Aorta (tissue), 5 donors: ENCODE measurements at places on chromosomes 11 and 22. TPM values are rescaled to one million over a fixed set of nuclear protein-coding genes. Genes with fewer than 3 reads are reported as not detected.

GRCh38 chr11:83282084-83282716 lies 4.0 kb downstream of the CCDC90B start:
- DNase-seq: no peak

IGLL1 gene
- not detected for total RNA-seq

CTSW gene
- 1.8 TPM for total RNA-seq

- peak; percentile 58 for DNase-seq
Measured at GRCh38 chr11:6418557-6419008, 311 bp downstream of the APBB1 start.

- no peak for DNase-seq
Measured at GRCh38 chr11:117696540-117696939, 100.5 kb downstream of the DSCAML1 start.

DNA sequence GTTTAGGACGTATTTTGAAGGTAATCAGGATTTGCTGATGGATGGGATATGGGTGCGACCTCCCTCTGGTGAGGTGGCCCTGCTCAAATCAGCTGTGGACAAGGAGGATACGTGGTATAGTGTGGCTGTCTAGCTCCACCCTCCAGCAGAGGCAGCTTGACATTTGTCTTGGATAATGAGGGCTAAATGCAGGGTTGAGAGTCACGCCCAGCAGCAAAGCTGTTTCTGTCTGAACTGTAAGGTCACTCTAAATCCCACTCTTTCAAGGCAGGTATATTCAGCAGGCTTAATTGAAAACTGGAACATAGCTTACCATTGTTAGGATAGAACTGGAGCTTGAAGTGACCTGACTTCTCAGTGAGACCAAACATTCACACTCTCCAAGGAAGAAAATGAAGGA lies 98.7 kb downstream of the SWAP70 start:
- no peak for DNase-seq

SOX6 gene
- total RNA-seq: 11.8 TPM

GRCh38 chr11:79375818-79376550 lies 64.8 kb downstream of the TENM4 start:
- DNase-seq: no peak

GRCh38 chr11:2700415-2701211 lies 819 bp upstream of the KCNQ1OT1 start:
- peak; percentile 82 for DNase-seq

DNA sequence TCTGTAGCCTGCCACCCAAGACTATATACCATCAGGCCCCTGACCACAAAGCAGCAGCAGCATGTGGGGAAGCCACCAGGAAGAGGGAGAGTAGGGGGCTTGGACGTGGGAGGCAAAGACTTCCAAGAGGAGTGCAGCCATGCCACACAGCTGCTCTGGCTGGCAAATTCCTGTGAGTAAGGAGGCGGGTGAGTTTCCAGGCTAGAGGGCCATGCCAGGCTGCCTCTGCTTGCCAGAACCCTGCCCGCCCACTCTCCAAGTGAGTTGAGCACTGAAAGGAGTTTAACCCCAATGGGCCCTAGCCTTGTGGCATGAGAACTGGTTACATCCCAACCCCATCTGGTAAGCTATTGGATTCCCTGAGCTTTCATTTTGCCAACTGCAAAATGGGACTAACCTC lies 4.7 kb upstream of the DGAT2 start:
- no peak for DNase-seq

DNA sequence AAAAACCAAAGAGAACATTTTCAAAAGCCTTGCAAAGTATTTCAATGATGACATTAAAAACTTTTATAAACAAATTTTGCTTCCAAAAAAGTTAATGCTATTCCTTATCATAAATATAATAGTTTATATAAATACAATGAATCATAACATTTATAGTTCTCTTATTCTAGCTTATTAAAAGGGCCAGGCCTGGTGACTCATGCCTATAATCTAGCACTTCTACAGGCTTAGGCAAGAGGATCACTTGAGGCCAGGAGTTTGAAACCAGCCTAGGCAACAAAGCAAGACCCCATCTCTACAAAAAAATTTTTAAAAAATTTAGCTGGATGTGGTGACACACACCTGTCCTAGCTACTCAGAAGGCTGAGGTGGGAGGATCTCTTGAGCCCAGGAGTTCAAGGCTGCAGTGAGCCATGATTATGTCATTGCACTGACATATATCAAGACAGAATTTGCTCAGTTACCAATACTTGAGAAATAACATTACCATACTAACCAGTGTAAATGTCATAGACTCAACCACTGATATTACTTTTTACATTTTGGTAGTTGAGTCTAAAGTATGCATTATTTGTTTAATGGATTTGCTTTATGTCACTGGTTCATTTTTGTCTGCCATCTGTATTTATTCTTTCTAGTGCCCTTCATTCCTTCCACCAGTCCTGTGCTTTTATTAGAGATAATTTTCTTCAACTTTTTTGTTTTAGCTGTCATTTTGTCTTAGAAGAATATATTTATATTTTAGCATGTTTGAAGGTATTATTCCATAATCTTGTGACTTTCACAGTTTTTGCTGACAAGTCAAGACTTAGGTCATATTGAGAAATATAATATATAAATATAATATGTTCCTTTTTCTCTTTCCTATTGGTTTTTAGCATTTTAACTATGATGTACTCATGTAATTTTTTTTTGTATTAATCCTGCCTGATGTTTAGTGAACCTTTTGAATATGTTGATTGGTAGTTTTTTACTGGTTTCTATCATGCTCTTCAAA lies 56.2 kb downstream of the CYP2R1 start:
- no peak for DNase-seq

MRE11 gene
- 16.0 TPM for total RNA-seq

WNT11 gene
- total RNA-seq: 7.4 TPM

- no peak for DNase-seq
Measured at GRCh38 chr22:50004918-50005317, 7.6 kb downstream of the IL17REL start.

DNA sequence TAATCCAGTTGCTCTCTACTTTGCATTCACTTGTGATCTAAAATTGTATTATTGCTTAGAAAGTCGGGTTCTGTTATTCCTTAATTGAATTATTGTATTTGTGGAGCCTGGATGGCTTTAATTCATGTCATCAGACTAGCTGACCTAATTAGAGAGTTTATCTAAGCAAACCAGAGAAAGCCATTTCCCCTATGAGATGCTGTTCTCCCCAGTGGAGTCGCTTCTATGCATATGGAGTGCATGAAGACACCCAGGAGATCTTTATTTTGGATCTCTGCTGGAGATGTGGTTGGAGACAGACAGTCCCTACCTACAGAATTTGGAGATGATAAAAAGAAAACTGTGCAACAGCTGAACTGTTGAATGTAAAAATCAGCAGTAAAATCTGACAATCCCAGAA lies 45.2 kb upstream of the MYO18B start:
- DNase-seq: no peak

RBMXL2 gene
- total RNA-seq: not detected

GRCh38 chr22:29032014-29032475 lies 29.6 kb downstream of the C22orf31 start:
- DNase-seq: no peak

- no peak for DNase-seq
Measured at GRCh38 chr22:26174280-26174679, 5.0 kb downstream of the SEZ6L start.

OR52H1 gene
- 0.78 TPM for total RNA-seq

- DNase-seq: no peak
Measured at GRCh38 chr11:101061606-101062005, 68.0 kb downstream of the PGR start.

GRCh38 chr11:1888347-1888753 lies 3.3 kb downstream of the PRR33 start:
- no peak for DNase-seq

APOBEC3A gene
- total RNA-seq: 1.4 TPM

GRCh38 chr11:63945477-63946163 lies 6.8 kb downstream of the NAA40 start:
- peak; percentile 90 for DNase-seq

GAS2L1 gene
- total RNA-seq: 21.0 TPM

B4GALNT4 gene
- 3.2 TPM for total RNA-seq

CFAP300 gene
- 3.2 TPM for total RNA-seq

- DNase-seq: no peak
Measured at GRCh38 chr11:85475660-85476517, 151.3 kb downstream of the DLG2 start.

- no peak for DNase-seq
Measured at GRCh38 chr11:83845797-83846196, 559.6 kb upstream of the CCDC90B start.

SIPA1 gene
- 67.0 TPM for total RNA-seq

IRAG1 gene
- 189 TPM for total RNA-seq

- peak; percentile 84 for DNase-seq
Measured at GRCh38 chr22:45317551-45318167, 7.9 kb downstream of the FAM118A start.

TRIM51 gene
- not detected for total RNA-seq

VPREB1 gene
- not detected for total RNA-seq

PHF21B gene
- 1.8 TPM for total RNA-seq

GRCh38 chr11:65927904-65928397 lies 8.7 kb downstream of the DRAP1 start:
- DNase-seq: no peak

NEFH gene
- 0.36 TPM for total RNA-seq

DNA sequence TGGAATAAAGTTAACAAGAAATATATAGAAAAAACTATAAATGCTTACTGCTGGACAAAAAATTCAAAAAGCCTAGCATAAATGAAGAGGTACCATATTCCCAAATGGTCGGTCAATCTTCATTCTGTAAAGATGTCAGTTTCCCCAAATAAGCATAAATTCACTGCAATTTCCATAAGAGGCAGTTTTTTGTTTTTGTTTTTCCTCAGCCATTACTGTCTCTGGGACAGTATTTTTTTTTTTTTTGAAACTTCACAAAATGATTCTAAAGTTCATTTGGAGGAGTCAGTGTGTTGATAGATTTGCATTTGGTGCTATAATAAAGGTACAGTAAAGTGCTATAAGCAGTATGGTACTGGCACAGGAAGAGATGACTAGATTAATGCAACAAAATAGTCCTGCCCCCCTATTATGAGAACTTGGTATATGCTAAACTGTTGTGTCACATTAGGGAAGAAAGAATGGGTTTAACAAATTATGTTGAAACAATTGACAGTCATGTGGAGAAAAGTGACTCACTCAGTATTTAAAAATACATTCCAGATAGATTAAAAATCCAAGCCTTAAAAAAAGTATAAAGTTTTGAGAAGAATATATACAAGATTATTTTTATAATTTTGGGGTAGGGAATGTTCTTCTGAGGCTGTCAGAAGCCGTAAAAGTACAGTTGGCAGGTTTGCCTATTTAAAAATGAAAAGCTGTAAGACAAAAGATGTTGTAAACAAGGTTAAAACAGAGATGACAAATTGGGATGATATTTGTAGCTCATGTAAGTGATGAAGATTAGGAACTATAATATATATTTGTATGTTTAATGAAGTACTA lies 2.6 kb upstream of the FTH1 start:
- no peak for DNase-seq

DNA sequence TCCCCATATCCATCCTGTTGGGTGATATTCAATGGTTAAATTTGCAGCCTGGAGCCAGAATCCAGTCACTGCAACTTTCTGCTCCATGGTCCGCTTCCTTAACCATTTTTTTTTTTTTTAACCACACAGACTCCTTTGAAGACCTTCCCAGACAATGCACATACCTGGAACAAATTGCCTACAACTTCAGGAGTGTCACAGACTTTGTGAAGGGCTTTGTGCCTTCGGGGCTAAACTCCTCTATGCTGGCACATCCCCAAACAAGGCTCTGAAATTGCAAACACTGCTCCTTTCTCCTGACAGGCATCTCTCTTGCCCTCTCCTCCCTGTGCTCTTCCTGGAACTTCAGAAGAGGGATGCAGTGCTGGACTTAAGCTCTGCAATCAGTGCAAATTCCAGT lies 40.6 kb downstream of the TENM4 start:
- no peak for DNase-seq

DNA sequence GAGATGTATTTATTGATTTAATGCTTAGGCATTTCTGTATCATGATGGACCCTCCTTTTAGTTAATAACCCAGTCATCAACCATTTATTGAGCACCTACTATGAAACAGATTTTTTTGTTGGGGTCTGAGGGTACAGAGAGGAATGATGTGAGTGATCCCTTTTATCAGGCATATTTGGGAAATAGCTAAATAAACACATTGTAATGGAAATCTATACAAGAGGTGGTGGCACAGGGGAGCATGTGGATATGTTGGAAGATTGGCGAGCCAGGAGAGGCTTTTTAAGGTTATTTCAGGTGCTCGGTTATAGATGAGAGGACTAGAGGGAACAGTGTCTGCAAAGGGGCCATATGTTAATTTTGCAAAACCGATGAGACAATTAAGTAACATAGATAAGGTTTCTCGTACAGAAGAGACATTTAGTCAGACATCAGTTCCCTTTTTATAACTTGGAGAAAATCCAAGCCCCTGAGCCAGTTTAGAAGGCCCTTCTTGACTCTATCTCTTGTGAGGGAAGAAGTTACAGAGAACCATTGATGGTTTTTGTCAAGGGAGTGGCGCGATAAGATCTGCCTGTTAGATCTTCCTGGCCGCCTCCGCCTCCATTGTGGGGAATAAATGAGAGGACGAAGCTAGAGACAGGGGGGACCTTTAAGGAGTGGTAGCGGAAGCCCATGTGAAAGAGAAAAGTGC lies 2.0 kb downstream of the ATXN10 start:
- no peak for DNase-seq

DNA sequence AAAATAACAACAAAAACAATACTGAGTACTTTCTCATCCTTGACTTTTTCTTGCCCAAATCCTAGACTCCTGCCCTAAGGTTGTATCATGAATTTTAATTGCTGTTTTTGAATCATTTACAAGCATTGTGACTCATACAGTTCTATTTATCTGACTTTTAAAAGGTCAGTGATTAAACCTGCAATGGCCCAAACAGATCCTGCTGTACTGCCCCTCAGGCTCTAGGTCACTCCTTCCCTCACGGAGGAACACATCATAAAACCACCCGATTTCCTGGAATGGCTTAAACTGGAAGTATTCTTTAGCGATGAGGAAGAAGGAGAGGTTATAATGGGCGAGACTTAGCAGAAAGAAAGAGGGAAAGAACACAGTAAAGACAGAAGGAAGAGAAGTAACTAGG lies 12.3 kb downstream of the ARFGAP3 start:
- DNase-seq: no peak

- no peak for DNase-seq
Measured at GRCh38 chr11:16252373-16252772, 104.0 kb downstream of the SOX6 start.

- DNase-seq: no peak
Measured at GRCh38 chr11:131537748-131538147, 167.3 kb downstream of the NTM start.
